Right renal cortex interstitium (tissue), 3 donors: ENCODE measurements at places on chromosomes 16 and 17.
A peak's percentile ranks its signal among the peaks of the same experiment; 100 is the strongest.

DNA sequence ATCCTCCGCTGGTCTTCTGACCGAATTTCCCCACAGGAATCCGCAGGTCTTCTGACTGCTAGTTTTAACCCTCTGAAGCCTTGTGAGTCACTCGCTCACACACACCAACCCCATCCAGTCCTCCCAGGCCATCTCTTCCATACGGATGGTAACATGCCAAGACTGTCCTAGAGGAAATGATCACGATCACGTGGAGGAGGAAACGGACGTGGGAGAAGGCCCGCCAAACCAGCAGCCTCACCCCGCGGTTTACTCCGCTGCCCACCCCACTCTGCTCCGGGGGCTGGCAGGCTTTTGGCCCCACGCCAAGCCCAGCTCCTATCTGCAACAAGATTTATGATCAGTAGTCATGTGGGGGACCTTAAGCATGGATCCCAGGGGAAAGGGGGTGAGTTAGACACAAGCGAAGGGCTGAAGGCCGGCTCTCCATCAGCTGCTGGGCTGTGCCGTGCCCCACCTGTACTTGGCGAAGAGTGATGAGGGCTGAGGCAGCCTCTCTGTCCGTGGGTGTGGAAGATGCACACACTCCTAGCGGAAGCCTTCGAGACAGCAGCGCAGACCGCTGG is 1.5 kb upstream of the FAAP100 start:
- DNase-seq: no peak

DNA sequence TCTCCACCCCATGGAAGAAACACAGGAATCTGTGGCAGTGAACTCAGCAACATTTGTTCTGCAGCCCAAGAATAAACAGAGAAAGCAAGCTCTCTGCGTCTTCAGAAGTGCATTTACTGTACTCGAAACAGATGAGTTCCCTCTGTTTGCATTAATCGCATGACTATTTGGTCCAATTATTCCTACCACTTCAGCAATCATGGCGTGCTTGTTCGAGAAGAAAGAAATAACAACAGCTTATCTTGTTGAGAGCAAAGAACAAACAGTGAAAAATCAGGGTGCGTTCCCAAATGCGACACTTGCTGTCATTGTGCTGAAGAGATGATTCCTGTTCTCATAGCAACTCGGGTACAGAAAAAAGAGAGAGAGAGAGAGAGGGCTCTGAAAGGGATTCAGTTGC is 445.3 kb upstream of the MAF start:
- DNase-seq: no peak

DNA sequence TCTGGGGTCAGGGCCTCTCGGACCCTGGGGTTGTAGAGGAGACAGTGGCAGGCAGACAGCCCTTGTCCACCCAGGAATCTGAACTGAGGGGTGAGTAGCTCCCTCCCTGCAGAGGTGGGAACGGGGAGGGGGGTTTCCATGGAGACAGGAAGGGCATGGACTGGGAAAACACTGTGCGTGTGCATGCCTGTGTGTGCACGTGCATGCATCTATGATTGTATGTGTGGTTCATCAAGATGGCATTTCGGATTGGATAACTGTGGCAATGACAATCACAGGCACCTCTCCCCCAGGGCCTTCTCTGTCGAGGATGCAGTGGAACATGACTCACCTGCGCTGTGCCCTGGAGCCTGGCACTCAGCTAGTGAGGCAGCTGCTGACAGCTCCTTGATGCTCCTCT is 6.1 kb upstream of the CD300C start:
- DNase-seq: no peak

GRCh38 chr16:63005356-63005755 is 969.1 kb upstream of the CDH8 start:
- DNase-seq: no peak

DNA sequence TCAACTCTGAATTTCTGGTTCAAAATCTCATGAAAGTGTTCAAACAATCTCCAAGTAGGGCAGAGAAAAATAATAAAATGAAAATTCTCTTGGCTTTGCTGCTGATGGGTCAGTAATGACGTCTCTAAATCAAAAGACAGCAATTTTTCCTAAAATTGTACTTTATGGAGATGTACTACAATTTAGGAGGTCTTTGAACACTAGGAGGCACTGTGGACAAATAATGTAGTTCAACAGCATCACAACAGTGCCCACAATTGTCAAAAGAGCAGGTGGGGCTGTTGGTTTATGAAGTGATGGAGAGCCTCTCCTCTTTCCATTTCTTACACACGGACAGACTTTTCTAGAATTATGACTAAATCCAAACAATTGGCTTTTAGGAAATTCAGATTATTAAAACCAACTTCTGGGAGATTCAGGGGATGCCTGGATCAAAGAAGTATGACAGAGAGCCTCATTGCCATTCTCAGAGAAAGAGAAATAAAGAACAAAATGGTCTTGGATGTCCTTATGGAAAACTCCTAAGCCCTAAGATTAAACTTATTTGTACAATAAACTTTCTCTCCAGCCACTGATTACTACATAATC is 23.8 kb downstream of the EZH1 start:
- DNase-seq: peak; percentile 41
